ENCODE measurements at places on chromosomes 3 and 15.
A peak's percentile ranks its signal among the peaks of the same experiment; 100 is the strongest.

- DNase-seq = no peak
Measured at GRCh38 chr3:43373560-43373928, 87.2 kb downstream of the SNRK start.

DNA sequence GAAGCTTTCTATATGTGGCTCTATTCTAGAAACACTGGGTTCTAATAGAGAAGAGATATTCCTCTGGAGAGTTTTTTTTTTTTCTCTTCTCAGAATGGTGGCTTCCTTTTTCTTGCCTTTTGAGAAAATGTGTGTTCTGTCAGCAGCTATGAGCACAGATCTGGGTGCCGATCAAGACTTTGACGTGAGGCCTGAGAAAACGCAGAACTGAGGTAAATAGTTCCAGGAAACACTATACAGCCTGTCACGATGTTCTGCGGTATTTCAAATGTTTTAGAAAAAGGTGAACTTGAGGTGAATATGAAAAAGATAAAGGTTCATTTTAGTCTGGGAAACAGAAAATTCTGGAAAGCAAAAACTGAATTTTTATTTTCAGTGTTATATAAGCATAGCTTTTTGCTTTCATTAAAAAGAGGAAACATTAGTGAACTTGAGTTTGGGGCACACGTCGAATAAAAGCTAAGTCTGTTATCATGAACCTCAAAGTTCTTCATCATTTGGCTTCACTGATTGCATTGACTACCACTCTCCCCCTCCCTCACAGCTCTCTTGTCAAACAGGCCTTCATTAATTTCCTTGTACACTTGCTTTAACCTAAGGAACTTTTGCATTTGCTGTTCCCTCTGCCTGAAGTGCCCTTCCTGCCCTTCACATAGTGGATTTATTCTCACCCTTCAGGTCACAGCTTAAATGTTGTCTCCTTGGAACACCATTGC is 265.1 kb downstream of the NFKBIZ start:
- DNase-seq = no peak

DNA sequence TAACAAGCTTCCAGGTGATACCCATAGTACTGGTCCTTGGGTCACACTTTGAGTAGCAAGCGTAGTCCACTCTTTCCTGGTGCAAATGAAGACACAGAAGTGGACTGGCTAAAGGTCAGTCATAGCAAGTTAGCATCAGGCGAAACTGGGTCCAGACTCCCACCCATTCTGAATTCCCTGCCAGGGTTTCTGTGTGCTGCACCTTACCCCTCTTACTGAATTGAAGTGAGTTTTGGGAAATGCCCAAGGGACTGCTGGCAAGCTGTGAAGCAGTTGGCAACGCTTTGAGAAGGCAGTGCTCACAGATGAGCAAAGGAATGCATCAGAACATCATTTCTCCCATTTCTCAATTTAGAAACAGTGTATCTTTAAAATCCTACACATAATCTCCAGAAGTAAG is 1.8 kb upstream of the LSG1 start:
- DNase-seq = no peak

GRCh38 chr3:16433701-16434151 is 79.8 kb downstream of the RFTN1 start:
- DNase-seq = no peak

DNA sequence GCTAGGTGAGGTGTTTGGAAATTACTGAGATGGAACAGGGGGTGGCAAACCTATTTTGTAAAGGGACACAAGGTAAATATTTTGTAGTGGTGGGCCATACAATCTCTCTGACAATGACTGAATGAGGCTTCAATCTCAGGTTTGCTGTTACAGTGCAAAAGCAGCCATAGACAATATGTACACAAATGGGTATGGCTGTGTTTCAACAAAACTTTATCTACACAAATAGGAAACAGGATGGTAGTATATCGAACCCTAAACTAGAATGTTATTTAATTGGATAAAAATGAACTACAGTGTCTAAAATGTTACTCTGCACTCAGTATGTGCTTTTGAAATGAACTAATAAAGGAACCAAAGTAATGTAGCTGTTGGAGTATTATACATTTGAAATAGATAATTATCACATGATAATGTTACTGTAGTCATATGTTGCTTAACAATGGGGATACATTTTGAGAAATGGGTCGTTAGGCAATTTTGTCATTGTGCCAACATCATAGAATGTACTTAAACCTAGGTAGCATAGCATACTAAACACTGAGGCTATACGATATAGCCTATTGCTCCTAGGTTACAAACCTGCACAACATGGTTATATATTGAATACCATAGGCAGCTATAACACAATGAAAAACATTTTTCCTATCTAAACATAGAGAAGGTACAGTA is 495.2 kb upstream of the TBL1XR1 start:
- DNase-seq = no peak

GRCh38 chr15:44243829-44244228 is 44.7 kb upstream of the GOLM2 start:
- DNase-seq = no peak

DNA sequence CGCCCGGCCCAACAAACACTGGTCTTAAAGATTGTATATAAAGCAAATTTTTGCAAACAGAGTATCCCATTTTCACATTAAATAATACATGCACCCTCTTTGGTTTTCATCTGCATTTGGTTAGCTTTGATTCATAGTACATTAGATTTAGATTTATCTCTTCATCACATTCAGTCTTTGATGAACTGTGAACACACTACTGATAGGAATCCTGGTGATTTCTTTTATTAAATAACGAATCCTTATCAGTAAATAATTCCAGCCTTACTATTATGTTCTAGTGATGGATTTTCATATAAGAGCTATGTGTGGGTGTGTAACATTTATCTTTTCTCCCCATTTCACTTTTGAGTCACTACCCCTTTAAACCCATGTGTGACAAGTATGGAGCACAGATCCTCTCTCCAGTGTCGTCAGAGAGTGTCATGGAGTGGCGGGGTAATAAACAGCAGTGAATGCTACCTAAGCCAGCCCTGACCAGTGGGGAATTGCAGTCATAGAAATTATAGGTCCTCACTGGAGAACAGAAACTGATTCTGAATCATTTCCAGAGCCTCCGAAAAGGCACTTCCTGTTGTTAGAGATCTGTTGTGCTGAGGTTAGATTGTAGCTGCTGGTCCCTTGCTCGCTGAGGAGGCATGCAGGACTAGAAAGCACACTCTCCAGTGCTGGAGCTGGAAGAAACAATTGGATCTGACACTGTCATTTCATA is 22.0 kb downstream of the SLC7A14 start:
- no peak for DNase-seq

DNA sequence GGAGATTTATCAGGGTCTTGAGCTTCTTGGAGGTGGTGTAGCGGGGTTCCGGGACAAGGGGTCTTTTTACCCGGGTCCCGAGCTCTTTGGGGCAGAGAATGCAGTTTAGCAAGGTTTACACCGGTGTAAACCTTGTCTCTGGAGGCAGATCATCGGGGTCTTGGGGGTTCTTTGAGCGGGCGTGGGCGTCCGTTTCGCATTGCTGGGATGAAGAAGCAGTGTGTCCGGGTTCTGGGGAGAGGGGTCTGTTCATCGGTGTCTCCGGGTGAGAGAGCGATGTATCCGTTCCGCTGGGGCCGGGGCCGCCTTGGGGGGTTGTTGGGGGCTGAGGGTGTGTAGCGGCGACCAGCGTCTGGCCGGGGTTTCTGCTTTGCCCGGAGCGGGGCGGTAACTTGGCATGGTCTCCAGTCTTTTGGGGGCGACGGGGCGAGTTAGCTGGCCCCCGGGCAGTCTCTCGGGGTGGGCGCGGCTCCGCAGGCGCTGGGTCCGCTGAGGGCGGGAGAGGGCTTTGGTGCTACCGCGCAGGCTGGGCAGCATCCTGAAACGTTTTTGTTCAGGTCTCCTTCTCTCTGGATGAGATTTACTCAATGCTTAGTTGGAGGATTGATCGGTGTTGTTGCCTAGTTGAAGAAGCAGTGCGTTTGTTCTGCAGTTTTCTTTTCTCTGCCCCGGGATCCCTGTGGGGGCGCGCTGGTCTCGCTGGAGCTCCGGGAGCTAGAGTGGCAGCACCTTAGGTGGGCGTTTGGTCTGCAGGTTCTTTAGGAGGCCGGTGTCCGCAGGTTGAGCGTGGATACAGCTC is 843 bp downstream of the GLCE start:
- DNase-seq = no peak

- no peak for DNase-seq
Measured at GRCh38 chr15:101504373-101504772, 14.9 kb upstream of the PCSK6 start.

GRCh38 chr15:40067921-40068624 is 29.1 kb upstream of the SRP14 start:
- DNase-seq = no peak

GRCh38 chr3:50268703-50269451 is at the start of gene SEMA3B:
Gene SEMA3B (plus strand): TSS chr3:50269147. CDS start chr3:50269241, 94 bp downstream.
- DNase-seq = peak; percentile 14

GRCh38 chr3:22935040-22935439 is 268.1 kb upstream of the UBE2E2 start:
- DNase-seq = no peak

DNA sequence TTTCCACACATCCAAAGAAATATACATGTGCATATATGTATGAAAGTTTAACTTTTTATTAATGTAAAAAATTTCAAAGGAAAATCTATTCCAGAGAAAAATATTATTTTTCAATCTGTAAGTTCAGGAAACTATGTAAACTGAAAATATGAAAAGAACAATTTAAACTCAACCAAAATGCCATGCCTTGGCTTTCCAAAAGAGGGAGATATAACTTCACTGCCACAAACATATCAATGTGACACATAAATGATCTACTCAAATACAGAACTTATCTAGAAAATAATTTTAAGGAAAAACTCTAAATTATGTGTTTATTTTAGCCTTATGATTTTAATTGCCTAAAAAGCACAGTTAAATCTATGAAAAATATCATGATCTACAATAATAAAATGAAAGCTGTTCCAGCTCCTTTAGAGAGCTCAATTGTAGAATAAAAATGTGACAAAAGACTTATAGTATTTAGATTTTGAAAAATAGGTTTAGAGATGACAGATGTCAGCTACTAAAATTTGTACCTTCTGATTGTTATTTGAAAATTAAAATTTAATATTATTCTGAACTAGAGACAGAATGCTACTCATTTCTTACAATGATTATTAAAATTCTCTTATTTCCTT is 94.8 kb downstream of the GBE1 start:
- peak; percentile 50 for DNase-seq

Data from hematopoietic multipotent progenitor cell treated with erythropoietin and hydrocortisone succinate and interleukin-3 and kit ligand, for 8 days (in vitro differentiated cells).